Stimulated activated CD8-positive, alpha-beta memory T cell treated with anti-CD3 and anti-CD28 coated beads, Interleukin-2, amount 100 ng/mL, for 48 hours (primary cell): ENCODE measurements at places on chromosomes 3 and 15.

- DNase-seq, result no peak
Observed at GRCh38 chr15:31150732-31151231, 49.3 kb upstream of the TRPM1 start.

- no peak for DNase-seq
Observed at GRCh38 chr3:127212231-127212630, 19.3 kb downstream of the PRR23E start.

DNA sequence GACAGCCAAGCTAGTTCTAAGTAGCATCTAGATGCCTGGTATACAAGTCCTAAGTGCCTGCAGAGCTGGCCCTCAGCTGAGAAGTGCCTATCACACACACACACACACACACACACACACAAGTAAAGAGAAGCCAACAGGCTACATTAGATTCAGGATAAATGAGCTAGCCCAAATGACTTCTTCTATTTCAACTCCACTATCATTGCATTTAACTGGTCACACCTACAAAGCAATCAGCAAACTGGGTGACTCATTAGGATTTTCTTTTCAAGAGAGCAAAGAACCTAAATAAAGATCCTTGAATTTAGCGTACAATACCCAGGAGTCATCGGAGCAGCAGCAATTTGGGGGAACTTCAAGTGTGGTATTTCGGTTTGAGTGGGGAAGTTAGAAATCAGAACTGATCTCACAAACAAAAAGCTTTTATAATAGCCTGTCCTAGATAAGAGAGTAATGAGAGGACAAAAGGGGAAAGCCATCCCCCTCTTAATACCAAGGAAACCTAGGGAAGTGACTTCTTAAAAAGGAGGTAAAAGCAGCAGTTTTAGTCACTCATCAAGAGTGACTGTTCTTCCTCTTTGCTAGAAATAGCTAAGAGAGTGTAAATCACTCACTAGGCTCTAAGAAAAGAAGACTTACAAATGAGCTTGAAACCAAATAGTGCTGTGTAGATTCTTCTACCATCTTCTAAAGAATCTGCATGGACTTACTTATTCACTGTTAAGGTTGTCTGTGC, 112.7 kb downstream of the TNIK start:
- DNase-seq, result no peak

GRCh38 chr3:15538345-15538744, 16.8 kb upstream of the COLQ start:
- no peak for DNase-seq

DNA sequence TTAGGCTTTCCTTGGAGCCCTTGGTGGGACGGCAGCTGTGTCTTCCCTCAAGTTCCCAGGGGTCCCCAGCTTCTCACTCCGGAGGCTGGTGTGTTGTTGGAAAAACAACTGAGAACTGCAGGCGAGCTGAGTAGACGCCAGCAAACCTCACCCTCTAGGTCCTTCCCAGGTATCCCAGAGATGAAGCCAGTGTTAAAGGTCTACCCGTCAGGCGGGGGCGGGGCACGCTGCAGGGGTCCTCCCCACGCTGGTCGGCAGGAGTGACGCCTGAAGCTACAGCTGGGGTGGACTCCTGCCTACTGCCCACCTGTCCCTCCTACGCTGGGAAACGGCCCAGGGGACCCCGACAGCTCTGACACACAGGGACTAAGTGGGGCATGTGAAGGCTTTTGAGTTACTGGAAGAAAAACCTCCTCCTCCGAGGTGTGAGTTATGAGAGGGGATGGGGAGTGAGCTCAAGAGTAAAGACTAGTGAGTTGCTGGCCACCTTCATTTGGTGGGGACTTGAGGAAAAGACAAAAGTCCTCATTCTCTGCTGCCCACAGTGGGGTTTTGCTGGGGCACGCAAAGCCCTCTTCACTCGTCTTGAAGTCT, 32.2 kb upstream of the SNRPA1 start:
- no peak for DNase-seq

- DNase-seq, result no peak
Observed at GRCh38 chr3:155753038-155753639, 8.3 kb upstream of the PLCH1 start.

GRCh38 chr15:53962646-53963561, 15.3 kb upstream of the UNC13C start:
- DNase-seq, result no peak

DNA sequence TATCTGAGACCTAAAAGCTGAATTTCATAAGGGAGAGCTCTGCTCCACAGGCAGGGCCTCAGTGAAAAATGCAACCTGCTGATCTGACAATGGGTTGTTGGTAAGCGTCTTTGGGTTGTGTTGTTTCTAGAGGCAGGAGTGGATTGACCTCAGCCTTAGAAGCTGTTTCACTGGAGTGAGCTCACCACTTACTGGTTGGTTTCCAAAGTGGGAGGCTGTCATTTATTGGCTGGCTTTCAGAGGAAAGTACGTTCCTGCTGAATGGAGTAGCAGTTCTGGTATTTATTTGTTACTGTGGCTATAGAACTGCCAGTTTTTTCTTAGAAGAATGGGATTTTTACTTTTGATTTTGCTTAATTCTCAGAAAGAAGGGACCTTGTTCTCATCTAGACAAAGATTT, 29.3 kb upstream of the COL6A5 start:
- DNase-seq, result no peak

- no peak for DNase-seq
Observed at GRCh38 chr3:11198070-11198469, 43.8 kb downstream of the HRH1 start.

DNA sequence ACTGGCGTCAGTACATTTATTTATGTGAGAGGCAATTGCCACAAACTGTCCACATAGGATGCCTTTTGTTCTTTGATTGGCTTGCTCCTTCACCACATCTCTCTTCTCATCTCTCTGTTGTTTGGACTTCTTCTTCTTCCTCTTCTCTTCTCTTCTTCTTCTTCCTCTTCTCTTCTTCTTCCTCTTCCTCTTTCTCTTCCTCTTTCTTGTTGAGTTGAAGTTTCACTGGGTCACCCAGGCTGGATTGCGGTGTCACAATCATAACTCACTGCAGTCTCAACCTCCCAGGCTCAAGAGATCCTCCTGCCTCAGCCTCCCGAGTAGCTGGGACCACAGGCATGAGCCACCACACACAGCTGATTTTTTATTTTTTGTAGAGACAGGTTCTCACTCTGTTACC, 67.7 kb upstream of the GSK3B start:
- DNase-seq, result no peak

GRCh38 chr15:49154359-49154758, 1.0 kb downstream of the COPS2 start:
- no peak for DNase-seq

DNA sequence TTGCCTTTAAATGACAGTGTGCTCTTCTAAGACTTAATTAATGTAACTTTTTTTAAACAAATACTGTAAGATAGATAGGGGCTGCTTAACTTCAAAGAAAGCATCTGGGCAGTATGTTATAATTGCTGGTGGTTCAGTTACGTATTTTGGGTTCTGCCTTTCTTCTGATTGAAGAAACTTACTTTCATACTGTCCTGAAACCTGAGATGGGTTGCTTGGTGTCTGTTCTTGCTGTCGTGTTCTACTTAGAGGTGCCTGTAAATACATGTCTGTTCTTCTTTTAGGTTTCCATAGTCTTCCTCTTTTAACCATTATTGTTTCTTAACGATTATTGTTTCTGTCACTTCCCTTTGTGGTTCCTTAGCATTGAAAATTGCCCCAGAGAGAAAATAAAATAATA, 297.7 kb upstream of the CHRM5 start:
- no peak for DNase-seq

- peak; percentile 37 for DNase-seq
Observed at GRCh38 chr3:39147711-39148434, 5.5 kb downstream of the CSRNP1 start.

- peak; percentile 39 for DNase-seq
Observed at GRCh38 chr3:63864008-63864964, 619 bp downstream of the ATXN7 start.

DNA sequence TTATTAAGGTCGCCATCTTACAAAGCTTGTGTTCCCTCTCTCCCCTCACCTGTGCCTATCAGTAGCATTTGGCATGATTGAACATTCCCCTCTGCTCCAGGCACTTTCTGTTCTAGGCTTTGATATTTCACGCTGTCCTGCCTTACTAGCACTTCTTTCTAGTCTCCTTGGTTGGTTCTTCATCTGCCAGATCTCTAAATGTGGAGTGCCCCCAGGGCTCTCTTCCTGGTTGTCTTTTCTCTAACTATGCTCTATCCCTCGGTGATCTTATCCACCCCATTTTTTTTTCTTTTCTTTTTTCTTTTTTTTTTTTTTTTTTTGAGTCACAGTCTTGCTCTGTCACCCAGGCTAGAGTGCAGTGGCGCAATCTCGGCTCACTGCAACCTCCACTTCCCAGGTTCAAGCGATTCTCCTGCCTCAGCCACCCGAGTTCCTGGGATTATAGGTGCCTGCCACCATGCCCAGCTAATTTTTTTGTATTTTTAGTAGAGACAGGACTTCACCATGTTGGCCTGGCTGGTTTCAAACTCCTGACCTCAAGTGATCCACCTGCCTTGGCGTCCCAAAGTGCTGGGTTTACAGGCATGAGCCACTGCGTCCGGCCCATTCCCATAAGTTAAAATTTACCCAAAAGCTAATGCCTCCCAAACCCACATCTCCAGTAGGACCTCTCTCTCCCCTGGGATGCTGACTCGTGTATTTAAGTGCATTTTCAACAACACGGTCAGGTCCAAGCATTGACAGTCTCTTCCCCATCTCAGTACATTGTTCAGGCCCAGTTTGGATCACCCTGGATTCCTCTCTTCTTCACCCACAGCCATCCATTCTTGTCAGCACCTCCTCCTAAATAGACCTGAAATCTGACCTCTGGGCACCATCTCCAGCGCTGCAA, 5.2 kb downstream of the NUSAP1 start:
- DNase-seq, result no peak

DNA sequence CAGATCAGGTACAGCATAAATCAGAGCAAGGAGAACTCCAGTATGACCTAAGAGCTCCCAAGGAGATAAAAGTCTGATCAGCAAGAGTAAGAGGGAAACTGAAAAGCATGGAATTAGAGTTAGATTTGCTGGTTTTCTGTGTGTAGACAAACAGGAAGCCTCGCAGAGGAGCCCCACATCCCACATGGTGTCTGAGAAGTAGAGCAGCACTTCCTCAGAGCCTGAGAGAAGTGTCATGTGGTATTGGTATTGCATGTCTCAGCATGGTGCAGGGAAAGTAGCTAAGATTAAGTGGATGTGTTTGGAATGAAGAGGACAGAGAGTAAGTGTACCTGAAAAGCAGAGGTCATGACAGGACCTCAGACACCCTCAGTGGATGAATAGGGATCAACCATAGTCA, 175.4 kb upstream of the GBE1 start:
- DNase-seq, result no peak

GRCh38 chr15:80059786-80060355, 395 bp downstream of the ZFAND6 start:
- peak; percentile 42 for DNase-seq

DNA sequence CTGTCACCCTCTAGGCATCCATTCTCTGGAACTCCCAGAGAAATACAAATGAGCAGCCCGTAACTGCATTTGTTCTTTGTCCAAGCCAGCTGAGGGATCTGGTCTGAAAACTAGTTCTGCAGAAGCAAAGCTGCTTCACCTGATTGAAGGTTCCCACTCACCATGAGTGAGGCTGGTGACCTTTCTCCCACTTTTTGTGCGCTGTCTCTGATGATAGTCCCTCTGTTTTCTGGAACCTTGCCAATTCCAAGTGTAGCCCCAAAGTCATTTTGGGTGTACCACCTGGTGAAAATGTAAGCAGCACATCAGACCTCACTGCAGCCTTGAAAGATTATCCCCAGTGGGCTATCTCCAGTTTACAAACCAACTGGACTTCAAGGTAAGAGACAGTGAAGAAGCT, 39.4 kb upstream of the BFSP2 start:
- DNase-seq, result no peak

DNA sequence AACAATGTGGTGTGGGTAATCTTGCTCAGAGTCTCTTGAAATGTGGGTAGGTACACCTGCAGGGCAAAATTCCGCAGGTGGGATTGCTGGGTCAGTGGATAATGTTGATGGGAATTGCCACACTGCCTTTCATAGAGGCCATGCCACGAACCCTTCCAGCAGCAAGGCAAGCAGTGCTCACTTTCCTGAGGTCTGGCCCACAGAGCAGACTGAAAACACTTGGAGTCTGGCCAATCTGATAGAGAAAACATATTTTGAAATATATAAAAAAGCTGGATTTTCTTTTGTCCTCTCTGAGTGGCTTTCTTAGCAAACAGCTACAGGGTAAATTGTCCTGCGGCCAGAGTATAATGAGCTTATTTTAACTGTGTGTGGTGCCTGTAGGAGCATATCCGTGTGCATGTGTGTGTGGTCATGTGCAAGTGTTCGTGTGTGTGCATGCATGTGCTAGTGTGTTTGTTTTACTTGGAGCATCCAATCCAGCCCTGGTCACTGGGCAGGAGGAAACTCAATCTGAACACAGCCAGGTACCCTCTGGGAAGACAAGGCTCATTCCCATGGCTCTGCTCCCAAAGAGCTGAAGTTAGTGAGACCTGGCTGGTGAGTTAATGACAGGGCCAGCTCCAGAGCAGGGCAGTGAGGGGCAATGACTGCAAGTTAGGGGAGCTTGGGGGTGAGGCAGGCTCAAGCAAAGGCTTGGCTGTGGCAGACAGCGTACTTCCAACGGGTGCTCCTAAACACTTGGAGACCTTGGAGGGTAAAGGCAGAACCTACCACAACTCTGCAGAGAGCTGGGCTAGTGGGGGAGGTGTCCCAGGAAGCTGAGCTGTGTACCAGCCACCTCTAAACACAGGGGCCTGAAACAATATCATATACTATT, 91.3 kb downstream of the PLXNA1 start:
- no peak for DNase-seq

DNA sequence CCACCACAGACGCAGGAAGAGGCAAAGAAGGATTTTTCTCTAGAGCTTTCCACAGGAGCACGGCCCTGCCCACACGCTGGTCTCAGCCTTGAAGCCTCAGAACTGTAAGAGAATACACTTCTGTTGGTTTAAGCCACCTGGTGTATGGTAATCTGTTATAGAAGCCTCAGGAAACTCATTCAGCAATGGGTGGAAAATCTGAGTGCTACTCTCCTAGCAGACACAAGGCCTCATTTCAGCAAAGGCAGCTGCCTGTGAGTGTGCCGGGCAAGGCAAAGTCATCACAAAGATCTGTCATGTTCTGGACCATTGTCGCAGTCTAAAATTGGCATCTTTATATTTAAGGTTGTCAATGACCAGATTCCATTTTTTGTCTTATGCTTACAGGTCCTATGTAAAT, 31.0 kb downstream of the ATP10A start:
- DNase-seq, result no peak

DNA sequence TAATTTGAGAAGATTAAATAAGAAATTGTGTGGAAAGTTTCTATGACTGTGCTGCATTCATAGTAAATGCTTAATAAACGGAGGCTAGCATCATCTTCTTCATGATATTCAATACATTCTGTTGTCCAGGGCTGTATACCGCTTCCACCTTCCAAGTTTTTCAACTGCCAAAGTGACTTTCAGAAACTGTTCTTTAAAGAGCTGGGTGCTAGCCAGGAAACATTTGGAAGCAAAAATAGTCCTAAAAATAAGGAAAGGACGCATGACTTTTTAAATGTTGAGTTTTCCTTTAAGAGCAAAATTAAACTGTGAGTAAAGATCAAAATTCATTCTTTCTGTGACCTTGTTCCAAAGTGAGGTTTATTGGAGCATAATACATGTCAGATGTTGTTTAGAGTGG, 9.4 kb upstream of the ERC2 start:
- no peak for DNase-seq

- no peak for DNase-seq
Observed at GRCh38 chr3:164451072-164451910, 627.0 kb downstream of the SI start.

GRCh38 chr3:186319945-186320344, 42.1 kb downstream of the DGKG start:
- DNase-seq, result no peak

GRCh38 chr3:193932576-193932975, 203.4 kb upstream of the HES1 start:
- DNase-seq, result no peak

- no peak for DNase-seq
Observed at GRCh38 chr15:97087006-97087741, 756.7 kb downstream of the NR2F2 start.
